CD4-positive, alpha-beta T cell treated with Interferon alpha-2 for 1 hour (primary cell): ENCODE measurements at places on chromosomes 16 and 17.
A peak's percentile ranks its signal among the peaks of the same experiment; 100 is the strongest.

GRCh38 chr17:38704606-38705522, at the start of gene MLLT6:
MLLT6 (plus strand) TSS chr17:38705273; CDS start chr17:38705633, 360 bp downstream.
- DNase-seq = peak; percentile 84

- DNase-seq = no peak
Observed at GRCh38 chr17:16935786-16936185, 36.1 kb downstream of the TNFRSF13B start.

DNA sequence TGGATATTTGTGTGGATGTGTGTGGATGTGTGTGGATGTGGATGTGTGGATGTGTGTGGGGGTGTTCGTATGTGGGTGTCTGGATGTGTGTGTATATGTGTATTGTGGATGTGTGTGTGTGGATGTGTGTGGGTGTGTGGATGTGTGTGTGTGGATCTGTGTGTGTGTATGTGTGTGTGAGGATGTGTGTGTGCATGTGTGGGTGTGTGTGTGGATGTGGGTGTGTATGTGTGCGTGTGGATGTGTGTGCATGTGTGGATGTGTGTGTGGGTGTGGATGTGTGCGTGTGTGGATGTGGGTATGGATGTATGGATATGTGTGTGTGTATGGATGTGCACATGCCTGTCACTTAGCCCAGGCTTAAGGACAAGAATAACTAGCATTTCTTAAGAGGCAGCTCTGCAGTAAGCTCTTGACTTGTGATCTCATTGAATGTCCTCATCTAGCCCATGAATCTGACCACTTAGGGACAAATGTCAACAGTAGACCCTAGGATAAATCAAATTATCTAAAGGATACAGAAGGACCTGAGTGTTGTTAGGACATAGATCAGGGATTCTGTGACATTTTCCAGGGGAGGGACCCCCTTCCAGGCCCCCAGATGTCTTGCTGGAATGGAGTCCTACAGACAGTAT, 83.5 kb downstream of the BMERB1 start:
- no peak for DNase-seq

- no peak for DNase-seq
Observed at GRCh38 chr16:55668340-55669281, 12.8 kb downstream of the SLC6A2 start.

- DNase-seq = no peak
Observed at GRCh38 chr16:86723689-86724088, 145.3 kb downstream of the FOXL1 start.

- DNase-seq = no peak
Observed at GRCh38 chr16:8194794-8195193, 395.5 kb downstream of the TMEM114 start.

- no peak for DNase-seq
Observed at GRCh38 chr16:3677994-3678393, 23.5 kb downstream of the DNASE1 start.

GRCh38 chr16:72902206-72902605, 145.7 kb downstream of the ZFHX3 start:
- no peak for DNase-seq

DNA sequence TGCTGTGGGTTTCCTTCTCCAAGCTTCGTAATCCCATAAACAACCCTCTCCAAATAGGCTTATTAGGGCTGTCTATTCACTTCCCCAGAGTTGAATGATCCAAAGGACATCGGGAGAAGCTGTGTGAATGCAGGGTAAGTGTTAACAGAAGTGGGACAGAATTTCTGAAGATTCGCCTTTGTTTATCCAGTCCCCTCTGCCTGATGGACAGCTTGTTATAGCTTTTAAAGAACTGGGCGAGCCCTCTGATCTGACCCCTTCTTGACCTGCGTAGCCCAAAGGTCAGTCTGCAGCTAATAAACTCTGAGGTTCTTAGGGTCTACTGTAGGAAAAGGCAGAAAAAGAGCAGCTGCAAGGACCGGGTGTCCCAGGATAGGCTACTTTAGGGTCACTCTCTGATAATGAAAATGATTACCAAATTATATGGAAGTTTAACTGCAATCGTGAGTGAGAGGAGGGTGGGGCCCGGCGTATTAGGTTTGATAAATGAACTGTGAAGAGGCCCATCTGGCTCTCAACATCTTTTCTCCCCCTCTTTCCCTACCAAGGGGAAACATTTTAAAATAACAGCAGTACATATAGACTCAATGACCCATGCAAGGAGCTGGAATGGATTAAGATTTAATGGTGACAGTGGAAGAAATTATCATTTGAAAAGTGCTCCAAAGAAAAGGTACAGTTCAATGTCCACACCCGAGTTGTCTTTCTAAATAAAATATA, 233.4 kb downstream of the FTO start:
- no peak for DNase-seq

- no peak for DNase-seq
Observed at GRCh38 chr17:58273453-58274104, 7.2 kb downstream of the MPO start.

GRCh38 chr17:78230252-78230962, 1.0 kb upstream of the TMEM235 start:
- no peak for DNase-seq

DNA sequence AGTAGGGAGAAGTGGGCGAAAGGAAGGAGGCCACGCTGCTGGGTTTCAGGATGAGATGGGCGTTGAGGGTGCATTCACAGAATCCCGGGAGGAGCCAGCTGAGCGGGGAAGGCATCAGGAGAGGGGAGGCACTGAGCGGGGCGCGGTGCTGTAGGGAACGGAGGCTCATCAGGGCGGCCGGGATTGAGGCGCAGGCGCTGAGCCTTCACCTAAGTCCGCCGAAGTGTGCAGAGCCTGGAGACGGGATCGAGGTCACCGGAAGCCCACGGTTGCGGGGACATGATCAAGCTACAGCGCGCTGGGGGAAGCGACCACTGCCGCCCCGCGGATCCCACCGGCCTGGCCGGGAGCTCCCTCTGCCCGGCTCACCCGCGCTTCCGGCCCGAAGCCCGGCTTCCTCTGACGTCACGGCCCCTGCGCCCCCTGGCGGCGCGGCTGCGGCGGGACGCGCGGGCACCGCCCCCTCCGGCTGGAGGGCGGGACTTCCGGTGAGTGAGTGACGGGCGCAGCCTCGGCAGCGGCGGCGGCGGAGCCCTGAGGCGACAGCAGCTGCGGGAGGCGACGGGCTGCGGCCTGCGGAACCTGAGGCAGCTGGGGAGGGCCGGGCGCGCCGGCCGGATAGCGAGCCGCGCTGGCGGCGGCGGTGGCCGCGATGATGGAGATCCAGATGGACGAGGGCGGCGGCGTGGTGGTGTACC, at the start of gene MAPK8IP3:
MAPK8IP3 (plus strand) TSS at position 508 of the 698 bp plus-strand sequence; CDS start at position 653, 145 bp downstream.
- DNase-seq = peak; percentile 91

- no peak for DNase-seq
Observed at GRCh38 chr16:56399486-56399885, 25.9 kb downstream of the AMFR start.

GRCh38 chr17:44915862-44916780, 821 bp upstream of the GFAP start:
- no peak for DNase-seq

DNA sequence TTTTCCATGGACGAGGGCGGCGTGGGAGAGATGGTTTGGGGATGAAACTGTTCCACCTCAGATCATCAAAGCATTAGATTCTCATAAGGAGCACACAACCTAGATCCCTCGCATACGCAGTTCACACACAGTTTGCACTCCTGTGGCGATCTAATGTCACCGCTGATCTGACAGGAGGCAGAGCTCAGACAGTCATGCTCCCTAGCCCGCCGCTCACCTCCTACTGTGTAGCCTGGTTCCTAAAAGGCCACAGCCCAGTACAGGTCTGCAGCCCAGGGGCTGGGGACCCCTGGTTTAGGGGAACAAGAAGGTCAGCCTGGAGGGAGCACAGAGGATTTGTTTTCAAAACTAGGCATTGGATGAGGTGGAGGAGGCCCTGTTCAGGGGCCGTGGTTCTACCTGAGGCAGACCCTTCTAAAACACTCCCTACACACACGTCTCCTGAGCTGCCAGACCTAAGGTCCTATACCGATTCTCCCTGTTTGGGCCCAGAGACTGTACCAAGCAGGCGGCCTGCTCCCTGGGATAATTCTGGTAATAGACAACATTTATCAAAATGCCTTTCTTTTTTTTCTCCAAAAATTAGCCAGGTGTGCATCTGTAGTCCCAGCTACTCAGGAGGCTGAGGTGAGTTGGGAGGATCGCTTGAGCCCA, 38.6 kb downstream of the AXIN2 start:
- no peak for DNase-seq

- DNase-seq = peak; percentile 47
Observed at GRCh38 chr16:74936902-74937560, 47.9 kb downstream of the WDR59 start.

- DNase-seq = no peak
Observed at GRCh38 chr16:82300374-82300951, 130.4 kb upstream of the MPHOSPH6 start.

GRCh38 chr17:5785338-5785737, 201.0 kb upstream of the NLRP1 start:
- no peak for DNase-seq

DNA sequence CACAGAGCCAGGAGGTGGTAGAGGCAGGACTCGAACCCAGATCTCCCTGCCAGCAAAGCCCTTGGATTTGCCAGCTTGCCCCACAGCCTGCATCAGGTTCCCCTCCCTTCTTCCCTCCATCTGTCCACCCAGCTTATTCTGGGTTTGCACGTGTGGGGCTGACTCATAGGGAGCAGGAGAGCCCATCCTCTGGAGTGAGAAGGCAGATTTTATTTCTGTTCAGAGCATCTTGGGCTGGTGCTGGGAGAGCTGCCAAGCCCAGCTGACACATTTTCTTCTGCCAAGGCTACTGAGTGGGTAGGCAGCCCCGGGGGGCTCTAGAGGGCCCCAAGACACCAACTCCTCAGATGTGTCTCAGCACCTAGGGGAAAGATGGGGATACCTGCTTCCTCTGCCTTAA, 106.3 kb upstream of the CRHR1 start:
- DNase-seq = no peak

GRCh38 chr16:53892155-53892554, 188.2 kb downstream of the FTO start:
- peak; percentile 10 for DNase-seq

DNA sequence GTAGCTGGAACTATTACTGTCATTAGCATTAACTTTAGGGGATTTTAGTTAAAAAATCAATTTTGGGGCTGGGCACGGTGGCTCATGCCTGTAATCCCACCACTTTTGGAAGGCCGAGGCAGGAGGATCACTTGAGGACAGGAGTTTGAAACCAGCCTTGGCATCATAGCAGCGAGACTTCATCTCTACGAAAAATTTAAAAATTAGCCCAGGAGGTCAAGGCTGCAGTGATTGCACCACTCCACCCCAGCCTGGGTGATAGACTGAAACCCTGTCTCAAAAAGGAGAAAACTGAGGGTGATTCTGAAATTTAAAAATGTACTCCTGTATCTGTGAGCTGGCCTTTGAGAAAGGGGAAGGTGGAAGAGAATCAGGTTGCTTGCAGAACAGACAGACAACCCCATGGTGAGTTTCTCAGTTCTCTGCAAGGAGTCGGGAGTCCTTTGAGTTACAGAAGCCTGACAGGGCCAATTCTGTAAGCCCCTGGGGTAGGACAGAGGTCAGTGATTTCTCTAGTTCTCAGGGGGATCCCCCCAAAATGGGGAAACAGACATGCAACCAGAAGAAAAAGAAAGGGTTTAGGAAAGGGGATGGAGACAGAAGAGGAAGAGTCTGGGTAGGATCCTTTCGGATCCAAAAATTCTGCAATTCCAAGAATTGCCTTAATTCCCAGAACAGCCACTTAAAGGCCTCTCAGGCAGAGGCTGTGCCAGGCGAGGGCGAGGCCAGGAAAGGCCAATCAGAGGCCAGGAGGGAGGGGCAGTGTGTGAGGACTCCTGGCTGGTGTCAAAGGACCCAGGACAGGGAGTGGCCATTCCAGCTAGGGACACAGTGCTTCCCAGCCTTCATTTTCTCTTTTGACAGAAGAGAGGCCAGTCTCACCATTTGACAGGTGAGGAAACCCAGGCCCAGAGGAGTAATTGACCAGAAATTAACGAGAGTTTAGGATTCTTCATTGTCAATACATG, 6.7 kb downstream of the NUPR1 start:
- DNase-seq = no peak

DNA sequence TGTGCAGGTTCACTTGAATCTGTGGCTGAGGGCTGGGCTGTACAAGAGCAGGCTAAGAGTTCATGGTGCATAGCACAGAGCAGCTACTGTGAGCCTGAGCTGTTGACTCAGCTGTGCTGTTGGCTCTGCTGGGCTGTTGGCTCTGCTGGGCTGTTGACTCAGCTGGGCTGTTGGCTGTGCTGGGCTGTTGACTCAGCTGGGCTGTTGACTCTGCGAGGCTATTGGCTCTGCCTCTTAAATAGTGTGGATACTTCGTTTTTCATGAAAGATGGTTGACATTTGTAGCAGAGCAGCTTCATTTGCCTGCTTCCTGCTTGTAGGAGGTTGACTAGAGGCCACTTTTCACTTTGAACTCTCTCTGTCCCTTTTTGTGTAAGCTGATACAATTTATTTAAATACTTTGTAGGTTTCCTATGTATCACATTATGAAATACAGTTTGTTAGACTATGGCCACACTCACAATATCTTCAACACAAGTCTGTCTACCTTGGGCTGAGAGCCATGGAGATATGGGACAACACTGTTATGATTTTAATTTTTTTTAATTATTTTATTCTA, 40.3 kb upstream of the CCNF start:
- DNase-seq = no peak

DNA sequence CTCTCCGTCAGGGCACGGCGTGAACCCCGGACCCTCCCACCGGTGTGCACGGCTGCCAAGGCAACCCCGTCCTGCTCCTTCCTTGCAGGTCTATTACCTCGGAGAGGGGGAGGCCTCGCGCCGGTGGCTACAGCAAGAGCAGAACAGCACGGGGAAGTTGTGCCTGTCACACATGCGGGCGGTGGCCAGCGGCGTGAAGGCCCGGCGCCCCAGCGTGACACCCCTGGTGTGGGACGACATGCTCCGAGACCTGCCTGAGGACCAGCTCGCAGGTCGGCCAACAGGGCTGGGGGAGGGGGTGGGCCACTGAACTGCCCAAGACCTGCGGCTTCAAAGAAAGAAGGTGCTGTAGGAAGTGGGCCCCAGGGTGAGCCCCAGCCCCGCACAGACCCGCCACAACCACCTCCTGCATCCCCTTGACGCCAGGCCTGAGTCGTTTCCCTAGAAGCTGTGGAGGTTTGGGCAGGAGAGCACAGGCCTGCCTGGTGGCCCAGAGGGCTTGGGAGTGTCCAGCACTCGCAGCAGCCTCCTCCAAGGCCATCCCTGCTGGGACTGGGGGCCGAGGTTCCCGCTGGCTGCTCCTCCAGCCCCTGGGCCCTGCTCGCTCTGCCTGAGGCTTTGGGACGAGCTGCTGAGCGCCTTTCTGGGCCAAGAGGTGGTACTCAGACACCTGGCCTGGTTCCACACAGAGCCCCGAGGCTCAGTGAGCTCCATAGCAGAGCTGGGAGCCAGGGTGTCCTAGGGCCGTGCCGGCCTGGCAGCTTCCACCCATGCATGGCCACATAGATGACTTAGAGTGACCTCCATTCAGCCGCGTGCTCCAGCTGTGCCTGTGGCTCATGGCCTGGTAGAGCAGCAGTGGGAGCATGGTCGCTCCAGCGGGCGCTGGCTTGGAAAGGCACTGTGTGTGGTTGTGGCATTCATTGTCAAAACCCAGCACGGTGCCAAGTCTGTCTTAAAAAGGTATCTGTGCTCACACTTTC, 14.7 kb downstream of the CYBC1 start:
- no peak for DNase-seq
